HepG2 (cell line): ENCODE measurements at places on chromosomes 3 and 15. TPM values are rescaled to one million over a fixed set of nuclear protein-coding genes. Genes with fewer than 3 reads are reported as not detected.

RAP2B gene
- 6.1 and 6.4 TPM in 2 replicates for polyA plus RNA-seq

FOXL2NB gene
- polyA plus RNA-seq: 0.03 TPM in 1 of 2 replicates, not detected in the other

DNA sequence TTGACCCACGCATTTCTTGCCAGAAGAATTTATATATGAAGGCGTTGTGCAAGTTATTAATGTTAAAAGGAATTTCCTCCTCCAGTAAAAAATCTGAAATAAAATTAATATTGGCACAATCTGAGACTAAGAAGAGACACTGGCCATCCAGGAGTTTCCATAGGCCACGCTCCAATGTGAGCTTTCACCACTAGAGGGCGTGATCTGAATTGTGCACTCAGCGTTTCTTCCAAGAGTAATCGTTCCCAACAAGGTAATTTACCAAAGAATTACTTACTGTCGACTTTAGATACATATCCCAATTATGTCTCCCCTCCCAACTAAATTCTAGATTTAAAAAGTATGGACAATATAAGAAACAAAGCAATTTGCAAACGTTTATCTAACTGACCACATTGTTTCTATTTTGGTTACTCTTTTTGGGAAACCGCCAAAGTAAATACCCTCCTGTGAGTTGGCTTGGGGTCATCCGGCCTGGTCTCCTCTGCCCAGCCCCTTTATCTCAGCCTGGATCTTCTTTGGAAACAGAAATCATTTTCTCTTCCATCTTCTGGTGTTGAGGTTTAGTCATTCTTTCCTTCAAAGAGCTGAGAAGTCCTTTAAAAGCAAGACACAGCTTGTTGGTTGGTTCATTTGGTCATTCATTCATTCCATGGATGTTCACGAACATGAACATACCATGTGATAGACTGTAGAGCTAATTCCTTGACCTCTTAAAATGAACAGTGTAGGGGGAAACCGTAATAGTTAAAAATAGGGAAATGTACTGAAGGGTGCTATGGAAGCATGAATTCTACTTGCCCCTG, 26.2 kb downstream of the POLR2M start:
- DNase-seq: peak; percentile 49

- no peak for DNase-seq
These were observed 172.0 kb downstream of the UNC13C start for GRCh38 chr15:54150255-54150654.
